ENCODE measurements at places on chromosomes 11 and 22. TPM values are rescaled to one million over a fixed set of nuclear protein-coding genes. Genes with fewer than 3 reads are reported as not detected.

DNA sequence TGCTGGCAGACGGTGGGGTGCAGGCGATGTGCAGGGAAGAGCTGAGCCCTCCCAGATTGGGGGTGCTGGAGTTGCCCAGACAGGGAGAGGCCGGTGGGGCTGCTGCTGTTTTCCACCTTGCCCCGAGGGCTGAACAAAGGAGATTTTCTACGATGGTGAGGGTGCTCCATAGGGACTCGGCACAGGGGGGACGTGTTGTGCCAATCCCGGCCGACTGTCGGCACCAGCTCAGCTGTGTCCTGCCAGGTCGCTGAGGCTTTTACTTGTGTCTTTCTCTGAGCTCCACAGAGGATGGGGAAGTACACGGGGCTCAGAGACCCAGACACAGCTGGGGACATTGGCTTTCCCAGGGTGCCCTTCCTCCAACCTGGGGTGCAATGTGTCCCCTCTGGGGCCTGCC lies 816.8 kb downstream of the BRD1 start:
- no peak for DNase-seq

Gene OR10V1
- not detected for total RNA-seq

Gene GLYATL1
- total RNA-seq: not detected

DNA sequence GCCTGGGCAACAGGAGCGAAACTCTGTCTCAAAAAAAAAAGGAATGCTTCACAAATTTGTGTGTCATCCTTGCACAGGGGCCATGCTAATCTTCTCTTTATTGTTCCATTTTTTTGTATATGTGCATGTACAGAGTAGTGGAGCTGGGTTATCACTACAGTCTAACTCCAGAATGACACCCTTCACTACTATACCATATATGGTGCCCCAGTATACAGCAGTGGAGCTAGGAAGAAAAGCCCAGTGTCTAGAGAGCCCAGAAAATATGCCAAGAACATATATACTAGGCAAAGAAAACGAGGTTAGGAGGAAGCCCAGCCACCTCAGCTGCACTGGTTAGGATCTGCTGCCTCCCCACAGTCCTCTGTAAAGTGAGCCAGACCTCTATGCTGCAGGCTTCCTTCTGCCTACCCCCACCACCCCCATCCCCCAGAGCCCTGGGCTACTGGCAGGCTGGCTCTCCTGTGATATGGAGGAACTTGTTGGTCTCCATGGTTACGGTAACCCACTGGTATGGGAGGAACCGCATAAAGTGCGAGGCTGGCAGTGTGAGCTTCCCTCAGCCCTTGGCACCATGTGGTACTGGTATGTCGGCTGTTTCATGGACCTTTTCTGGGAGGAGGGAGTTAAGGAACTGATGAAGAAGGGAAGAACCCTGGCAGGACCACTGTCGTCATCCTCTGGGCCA lies 34.3 kb downstream of the RCOR2 start:
- no peak for DNase-seq

DNA sequence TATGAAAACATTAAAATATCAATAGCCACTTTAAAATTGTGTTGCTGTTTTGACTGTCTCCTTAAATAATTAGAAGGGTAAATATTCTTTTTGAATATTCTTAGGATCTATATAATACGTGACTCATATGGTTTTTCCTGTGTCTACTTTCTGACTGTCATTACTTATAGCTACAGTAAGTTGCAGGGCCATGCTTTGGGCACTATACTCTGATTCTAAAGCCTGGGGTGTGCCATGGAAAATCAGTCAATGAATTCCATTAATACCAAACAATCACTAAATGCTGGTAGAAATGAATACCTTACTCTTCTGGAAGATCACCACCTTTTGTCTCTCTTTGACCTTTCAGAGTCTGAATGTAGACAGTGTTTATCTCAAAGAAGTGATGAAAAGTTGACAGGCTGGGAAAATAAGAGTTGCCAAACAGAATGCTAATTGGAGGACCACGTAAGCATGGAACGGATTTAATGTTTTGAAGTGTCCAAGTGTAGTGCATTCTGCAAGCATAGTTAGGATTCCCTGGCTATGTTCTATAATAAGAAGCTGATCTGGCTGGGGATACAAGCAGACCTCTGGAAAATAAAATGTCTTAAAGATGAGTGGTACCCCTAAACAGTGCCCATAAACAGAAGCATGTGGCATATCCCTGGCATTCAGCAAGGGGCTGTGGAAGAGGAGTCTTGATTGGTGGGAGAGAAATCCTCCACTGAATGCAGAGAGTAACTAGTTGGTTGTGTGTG lies 16.8 kb downstream of the LUZP2 start:
- DNase-seq: no peak

Gene TRABD
- 9.5 TPM for total RNA-seq
